Stomach (tissue), 19 donors: ENCODE measurements at places on chromosomes 4 and X.

- DNase-seq = no peak
These were observed 1303.7 kb upstream of the IGFBP7 start for GRCh38 chr4:58413849-58414248.

- peak; percentile 72 for DNase-seq
These were observed 62.5 kb upstream of the GPR174 start for GRCh38 chrX:79081895-79082512.

- DNase-seq = no peak
These were observed 21.0 kb downstream of the NUDT6 start for GRCh38 chr4:122901247-122902010.

DNA sequence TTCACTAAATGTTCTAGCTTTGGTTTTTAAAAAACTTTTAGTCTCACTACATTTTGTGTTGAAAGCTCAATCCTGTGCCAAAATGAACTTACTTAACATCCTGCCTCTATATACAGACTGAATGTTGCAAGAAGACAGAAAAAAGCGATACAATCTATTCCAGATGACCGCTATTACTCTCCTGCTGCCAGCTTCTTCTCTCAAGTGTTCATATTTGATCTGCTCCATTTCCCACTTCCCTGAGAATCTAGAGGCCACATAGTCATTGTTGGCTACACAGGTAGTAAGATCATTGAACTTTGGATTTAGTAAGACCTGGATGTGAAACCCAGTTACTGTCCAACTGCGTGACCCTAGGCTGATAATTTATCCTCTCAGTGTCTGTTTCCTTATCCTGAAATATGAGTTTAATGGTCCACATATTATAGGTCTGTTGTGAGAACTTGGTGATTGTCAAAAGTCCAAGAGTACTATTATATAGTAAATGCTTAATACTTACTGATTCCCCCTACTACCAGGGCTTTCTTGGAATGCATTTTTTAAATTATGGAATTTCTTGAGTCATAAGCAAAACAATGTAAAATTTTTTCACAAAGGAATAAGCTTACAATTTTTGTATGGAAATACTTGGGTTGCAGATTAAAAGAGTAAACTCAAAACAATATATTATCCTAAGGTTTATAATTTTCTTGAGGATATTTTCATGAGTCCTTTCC lies 976.8 kb upstream of the ADGRL3 start:
- DNase-seq = no peak

GRCh38 chr4:146329050-146329716 lies 114.8 kb downstream of the REELD1 start:
- DNase-seq = no peak

DNA sequence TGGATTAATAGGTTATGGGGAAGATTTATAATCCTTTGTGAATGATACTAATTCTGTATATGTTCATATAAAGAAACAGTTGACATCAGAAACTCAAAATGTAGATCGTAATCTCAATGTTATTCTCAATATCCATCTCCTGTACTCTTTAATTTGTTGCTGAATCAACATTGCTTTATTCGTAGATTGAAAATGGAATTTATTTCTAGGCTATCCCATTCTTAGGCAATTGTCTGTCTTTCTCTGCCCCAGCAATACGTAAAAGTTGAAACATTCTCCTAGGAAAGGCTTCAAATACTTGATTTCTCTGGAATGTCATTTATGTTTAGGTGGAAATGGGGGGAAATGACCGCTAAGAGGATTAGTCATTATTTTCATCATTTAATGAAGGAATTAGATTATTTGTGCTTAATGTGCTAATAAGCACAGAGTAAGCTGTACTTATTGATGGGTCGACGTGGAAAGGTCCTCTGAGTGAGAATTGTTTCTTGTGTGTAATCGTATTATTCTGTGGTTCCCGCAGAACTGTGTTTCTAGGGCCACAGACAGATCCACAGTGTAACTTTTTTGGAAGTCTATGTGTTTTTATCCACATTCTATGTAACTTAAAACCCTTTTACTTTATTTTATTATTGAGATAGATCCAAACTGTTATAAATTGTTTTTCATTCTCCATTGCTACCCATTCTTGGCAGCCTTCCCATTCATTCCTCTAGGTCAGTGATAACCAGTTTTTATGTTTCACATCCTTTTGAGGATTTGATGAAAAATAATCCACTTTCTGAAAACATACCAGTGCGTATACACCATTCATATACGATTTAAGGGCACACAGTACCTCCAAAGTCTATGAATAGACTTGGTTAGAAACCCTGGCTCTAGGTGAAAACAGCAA lies 262.9 kb downstream of the ARHGAP10 start:
- no peak for DNase-seq

- no peak for DNase-seq
These were observed 34.3 kb downstream of the HMX1 start for GRCh38 chr4:8837181-8837841.

DNA sequence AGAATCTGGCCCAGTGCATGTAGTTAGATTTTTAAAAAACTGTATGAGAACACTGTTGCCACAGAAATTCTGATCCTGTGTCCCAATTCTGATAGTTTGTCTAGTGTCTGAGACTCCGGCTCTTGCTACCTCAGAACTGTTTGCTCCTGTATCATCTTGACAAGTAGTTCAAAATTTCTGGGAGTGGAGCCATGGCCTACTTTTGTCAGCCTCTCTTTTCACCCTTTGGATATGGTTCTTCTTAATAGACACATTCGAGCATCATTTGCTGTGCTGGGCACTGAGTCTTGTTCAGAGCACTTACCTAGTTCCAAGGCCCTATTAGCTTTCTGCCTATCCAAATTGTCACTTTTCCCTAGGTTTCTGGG lies 46.9 kb downstream of the ATP10D start:
- no peak for DNase-seq

DNA sequence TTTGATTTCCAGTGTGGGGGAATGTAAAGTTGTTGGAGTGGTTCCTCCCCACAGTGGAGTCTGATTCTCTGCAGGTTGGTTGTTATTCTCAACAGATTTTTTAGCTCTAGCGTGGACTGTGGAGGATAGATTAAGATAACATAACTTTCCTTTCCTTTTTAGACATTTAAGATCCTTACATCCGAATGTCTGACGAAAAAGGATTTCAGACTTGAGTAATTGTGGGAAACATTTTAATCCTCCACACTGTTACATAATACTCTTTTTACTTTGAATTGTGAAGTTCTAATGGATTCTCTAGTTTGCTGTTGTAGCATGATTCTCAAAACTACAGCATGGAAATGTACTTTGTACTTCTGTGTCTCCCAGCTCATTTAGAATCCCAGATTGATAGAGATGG lies 107.8 kb downstream of the ARHGAP10 start:
- no peak for DNase-seq

- no peak for DNase-seq
These were observed 59.1 kb upstream of the USP9X start for GRCh38 chrX:41025926-41026701.

DNA sequence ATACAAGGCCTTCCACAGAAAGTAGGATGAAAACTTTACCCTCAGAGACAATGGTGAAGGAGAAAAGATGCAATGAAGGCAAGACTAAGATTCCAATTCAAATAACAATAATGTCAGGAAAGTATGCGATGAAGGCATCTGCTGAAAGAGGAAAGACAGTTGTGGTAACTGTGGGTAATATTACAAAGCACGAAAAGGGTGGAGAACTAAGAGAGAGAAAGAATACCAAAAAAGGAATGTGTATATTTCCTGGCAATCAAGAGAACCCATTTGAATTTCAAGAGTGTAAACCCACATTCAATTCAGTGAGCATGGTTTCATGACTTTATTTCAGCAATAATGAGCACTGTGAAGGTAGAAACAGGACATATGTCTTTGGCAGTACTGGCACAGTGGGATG lies 225.5 kb downstream of the PALLD start:
- no peak for DNase-seq

DNA sequence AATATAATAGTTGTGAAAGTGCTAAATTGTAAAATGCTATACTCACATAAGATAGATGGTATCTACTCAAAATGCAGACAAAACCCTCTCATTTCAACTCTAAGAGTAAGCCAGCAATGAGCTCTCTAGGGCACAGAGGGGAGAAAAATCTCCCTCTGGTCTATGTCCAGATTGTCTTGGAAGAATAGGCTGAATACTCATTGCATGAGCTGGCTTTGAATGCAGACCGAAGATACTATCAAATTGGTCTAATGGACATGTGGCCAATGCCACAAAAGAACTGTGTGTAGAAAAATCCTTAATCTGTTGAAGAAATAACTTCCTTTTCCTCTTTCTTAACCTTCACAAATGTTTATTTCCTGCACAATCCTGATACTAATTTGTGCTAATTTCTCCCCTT lies 3.5 kb downstream of the ZXDA start:
- DNase-seq = no peak

DNA sequence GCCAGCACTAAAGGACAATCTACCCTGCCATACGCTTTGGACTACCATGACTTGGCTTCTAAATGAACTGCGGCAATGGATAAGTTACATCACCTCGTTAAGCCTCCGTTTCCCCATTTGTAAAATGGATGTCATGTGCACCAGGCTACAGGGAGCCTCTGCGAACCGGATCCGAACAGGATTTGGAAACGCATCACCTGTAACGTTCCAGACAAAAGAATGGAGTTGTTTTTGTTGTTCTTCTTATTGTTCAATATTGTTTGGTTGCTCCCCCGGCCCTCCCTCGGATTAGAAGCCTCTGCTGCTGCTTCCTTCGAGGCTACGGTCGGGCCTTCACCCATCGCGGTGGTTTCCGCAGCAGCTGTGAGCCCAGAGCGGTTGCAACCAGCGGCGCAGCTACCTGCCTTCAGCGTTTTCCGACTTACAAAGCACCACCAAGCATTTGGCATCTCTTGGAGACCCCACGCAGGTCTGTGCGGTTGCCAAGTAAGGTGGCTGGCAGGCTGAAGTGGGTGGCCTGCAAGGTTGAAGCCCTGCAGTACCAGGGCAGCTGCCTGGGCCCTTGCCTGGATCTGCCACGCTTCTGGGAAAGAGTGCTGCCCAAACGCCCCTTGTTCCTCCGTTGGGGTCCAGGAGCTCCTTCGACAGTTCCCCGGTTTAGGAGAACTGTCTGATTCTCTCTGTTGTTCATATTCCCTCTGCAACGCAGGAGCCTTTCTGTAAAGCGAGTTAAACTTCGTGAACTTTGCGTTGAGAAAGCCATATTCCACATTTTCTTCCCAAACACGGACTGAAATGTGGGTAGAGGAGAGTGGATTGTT lies 7.1 kb downstream of the NKX3-2 start:
- no peak for DNase-seq

DNA sequence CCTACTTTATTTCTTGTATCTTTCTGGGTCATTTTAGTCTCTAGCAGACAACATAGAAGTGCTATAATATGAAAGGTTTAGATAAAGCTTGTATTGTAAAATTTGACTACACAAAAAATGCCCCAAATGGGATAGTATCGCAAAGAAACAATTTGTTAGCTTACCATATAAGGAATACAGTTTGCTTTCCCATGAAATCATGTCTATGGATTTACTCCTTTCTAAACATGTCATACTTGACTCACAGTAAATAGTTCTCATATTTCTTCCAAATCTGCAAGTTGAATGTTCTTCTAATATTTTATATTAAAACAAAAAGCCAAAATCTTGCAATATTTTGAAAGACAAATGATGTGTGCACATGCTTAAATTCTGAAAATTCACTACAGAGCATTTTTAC lies 103.9 kb downstream of the PPA2 start:
- DNase-seq = no peak

- no peak for DNase-seq
These were observed 192.0 kb downstream of the HNRNPD start for GRCh38 chr4:82181789-82182188.

DNA sequence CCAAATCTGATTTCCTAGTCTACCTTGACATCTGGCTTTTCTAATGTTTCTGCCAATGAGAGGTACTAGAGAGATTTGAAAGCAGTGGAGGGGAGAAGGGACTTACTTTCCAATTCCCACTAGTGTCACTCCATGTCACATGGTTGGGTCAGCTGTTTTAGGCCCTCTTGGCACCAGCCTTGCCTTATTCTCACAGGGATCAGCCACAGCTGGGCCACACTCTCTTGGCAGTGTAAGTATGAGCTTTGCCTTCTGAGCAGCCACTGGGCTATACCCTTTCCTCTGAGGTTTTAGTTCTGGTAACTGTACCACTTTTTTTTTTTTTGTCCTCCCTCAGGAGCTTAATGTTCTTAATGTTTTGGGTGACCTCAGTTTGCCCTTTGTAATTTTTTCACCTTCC lies 10.2 kb upstream of the ADH1C start:
- DNase-seq = no peak

- no peak for DNase-seq
These were observed 181.4 kb downstream of the DKK2 start for GRCh38 chr4:106854569-106855351.

DNA sequence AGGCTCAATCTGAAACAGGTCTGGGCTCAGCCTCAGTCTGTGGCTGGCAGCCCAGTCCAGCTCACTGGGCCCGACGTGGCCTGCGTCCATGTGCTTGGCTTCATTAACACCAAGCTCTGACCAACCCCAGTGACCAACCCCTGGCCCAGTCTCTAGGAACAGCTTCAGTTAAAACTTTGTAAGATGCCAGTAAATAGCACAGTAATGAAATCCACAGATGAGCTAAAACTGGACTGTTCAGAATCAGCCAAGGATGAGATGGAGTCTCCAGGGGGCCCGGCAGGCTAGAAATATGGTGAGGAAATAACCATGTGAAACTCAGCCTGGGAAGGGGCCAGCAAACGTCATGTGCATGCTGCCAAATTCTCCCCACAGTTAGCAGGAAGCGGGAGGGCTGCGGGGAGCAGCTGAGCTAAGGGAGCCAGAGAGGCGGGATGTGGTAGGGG lies 37.1 kb upstream of the XPNPEP2 start:
- DNase-seq = peak; percentile 76

DNA sequence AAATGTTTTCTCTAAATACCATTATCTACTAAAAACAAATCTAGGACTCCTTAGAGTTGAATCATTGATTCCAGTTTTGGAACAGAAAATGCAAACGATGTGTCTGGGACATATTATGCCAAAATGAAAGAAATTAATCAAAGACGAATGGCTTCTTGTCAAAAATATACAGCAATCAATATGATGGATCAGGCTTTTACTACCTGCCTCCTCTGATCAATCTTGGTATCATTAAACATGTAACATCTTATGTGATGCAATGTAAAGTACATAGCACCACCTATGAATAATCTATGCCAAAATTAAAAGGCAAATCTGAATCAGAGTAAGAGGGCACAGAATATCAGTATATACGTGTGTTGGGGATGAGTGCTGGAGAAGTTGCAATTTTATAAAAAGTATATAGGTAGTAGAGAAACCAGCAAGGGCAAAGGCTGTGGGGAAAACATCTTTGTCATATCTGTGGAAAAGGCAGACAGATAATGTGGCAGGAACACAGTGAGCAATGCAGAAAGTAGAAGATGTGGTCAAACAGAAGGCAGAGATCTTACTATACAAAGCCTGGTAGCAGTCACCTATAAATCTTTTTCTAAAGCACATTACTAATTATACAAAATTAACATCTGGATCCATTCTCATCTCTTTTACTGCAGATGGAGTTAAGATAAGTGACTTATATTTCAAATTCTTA lies 152.7 kb downstream of the ANTXR2 start:
- no peak for DNase-seq
